ENCODE measurements at places on chromosomes 4 and X.

DNA sequence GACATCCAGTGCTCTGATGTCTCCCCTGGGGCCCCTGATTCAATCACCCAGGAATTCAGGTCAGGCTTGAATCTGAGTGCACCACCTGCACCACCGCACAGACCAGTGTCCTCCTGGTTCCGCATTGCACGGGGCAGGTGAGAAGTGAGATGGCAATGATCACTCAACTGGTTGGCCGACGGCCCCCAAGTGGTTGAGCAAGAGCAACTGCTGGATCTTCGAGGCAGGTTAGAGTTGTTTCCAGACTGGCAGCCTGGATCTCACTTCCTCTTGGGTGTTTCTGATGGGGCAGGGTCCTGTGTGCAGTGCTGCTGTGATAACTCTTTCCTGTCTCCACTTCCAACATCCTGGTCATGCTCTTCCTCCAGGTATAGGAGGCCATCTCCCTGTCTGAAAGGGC lies 50.4 kb downstream of the C4orf50 start:
- DNase-seq, result no peak

- DNase-seq, result no peak
These were observed 1.2 kb downstream of the TMSB4X start for GRCh38 chrX:12975991-12976558.

- no peak for DNase-seq
These were observed 23.6 kb upstream of the GPR78 start for GRCh38 chr4:8556341-8557150.

DNA sequence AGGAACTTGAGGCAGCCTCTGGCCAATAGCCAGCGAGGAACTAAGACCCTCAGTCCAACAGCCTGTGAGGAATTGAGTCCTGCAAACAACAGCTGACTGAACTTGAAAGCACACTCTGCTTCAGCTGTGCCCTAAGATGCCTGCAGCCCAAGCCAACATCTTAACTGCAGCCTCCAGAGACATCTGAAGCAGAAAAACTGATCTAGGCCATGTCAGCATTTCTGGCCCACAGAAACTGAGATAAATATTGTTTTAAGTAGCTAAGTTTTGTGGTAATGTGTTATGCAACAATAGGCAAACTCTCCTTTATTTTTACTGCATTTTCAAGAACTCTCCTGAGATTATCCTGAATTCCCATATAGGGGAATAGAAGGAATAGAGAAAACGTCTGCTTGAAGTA lies 24.4 kb upstream of the PIGA start:
- no peak for DNase-seq

DNA sequence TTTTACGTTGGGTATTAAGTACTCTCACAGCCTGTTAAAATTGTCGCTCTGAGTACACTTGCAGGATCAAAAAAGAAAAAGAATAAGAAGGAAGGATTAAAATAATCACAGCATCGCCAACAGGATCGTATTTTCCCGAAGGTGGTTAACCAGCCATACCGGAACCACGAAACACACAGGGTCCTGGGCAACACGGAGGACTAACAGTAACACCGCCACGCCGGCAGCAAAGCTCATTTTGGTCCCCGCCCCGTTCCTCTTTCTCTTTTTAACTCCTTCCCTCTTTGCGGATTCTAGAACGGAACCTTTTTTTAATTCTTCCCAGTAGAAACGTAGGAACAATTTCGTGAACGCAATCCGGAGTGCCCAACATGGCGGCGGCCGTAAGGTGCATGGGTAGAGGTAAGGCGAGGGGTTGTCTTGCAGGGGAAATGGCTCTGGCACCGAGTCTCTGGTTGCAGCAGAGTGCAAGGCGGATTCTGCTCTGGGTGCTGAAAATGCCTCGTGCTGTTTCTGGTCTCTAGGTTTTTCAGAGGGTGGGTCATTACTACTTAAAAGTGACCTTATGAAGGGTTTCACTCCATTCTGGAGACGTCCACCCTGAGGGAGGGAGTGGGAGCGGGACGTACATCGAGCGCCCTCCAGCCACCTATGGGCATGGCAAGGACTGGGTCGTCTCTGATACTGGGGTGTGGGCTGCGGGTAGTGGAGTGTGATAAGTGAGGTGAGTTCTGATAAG lies at the start of gene MRPL1:
Gene MRPL1 (plus strand): TSS at position 353 of the 739 bp plus-strand sequence. CDS start 19 bp downstream, at position 372.
- peak; percentile 79 for DNase-seq

DNA sequence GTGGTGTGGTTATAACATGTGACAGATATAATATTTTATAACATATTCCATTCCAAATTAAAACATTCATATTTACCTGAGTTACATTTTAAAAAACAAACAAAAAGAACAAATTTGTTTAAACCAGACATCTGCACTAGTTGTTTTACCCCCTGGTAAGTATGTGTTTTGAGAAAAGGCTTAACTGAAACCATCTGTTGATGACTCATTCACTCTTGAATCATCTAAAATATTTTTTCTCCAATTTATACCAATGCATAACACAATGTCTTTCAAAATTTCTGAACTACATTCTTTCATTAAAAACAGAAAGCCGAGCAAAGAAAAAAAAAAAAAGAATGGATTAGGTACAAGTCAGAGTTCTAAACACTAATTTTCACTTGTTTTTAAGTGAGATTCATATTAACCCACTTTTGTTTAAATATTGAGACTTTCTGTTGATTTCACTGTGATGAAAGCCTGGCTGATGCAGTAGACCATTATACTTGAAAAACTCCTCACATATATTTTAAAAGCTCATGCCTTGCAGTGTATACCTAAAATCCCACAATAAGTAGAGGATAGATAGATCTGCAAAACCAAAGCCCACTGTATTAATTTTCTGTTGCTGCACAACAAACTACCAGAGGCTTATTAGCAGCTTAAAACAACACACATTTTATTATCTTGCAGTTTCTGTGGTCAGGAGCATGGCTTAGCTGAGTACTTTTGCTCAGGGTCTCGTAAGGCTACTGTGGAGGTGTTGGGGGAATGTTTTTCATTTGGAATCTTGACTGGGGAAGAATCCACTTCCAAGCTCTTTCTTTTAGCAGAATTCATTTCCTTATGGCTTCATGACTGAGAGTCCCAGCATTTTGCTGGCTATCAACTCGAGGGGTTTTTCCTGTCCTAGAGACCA lies 221.5 kb downstream of the PCDH18 start:
- no peak for DNase-seq

DNA sequence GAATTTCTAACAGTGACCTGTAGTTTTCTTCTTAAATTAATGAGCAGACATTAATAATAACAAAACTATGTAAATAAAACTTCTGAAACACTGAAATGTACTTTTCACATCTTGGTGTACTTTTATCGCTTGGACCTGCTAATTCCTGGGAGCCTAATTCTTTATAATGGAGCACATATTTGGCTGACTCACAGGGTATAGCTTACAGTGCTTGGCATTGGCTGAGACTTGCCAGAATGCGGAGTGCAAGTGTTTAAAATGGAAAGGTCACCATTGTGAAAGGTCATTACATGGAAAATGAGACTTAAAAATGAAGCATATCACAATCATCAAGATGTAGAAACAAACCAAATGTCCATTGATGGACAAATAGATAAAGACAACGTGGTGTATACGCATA lies 137.3 kb upstream of the PDLIM3 start:
- no peak for DNase-seq

DNA sequence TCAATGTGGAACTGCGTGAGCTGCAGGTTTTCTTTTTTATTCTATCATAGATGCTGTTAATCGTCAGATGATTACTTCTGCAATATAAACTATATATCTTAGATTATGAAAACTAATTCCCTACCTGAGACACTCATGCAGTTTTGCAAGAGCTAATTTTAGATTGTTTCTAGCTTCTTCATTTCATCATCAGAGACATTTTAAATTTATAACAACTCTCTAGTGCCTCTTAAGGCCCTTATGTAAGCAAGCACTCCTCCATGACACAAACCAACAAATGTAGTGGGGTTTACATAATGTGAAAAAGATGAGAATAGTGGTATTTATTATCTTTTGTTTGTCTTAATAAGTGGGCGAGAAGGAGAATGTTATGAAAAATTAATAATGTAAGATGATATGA lies 170.2 kb upstream of the ETNPPL start:
- no peak for DNase-seq

GRCh38 chr4:101304916-101305315 lies 42.4 kb downstream of the PPP3CA start:
- DNase-seq, result no peak

DNA sequence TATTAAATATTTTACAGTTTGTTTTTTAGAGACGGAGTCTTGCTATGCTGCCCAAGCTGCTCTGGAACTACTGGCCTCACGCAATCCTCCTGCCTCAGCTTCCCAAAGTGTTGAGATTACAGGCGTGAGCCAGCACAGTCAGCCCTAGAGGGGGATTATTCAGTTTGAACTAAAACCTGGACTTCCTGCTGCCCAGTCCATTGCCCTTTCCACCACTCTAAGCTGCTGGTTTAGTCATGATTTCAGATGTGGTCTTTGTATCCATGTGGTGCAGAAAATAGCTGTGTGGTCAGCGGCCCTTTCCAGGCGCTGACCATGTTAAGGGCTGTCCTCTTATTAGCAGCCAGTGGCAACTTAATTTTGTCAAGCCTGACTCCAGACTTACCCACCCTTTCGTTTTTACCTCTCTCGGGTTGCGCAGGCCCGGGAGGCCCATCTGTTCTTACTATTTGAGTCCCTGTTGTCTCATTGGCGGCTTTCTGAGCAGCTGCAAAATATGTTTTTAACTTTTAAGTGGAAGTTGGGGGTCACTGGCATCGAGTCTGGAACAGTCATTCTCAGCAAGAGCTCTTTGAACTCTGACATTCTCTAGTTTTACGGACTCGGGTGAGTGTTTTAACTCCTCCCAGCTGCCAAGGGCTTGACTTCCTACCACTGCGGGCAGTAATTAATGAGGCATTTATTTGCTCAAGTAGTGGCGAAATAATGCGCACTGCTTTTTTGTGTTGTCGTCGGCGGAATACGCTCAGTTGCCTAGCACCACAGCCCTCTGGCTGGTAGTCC lies 773 bp upstream of the VMA21 start:
- DNase-seq, result peak; percentile 6
